Psoas muscle (tissue), 8 donors: ENCODE measurements at places on chromosomes 5 and 9. TPM values are rescaled to one million over a fixed set of nuclear protein-coding genes. Genes with fewer than 3 reads are reported as not detected.

DNA sequence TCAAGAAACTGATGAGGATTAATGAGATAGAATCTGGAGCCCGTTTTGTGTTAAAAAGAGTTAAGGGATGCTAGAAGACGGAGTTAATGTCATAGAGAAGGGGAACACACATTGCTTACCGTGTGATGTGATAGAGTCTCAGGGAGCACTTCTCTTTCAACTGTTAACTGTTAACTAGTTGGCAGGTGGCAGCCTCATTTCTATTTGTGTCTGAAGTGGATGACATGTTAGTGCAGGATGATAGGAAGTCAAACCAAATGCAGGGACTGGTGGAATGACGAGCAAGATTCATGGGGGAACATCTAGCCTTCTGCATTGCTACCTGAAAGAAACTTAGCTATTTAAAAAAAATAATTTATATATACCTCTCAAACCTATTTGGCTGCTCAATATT, 222.7 kb downstream of the MAST4 start:
- DNase-seq, result no peak

- no peak for DNase-seq
These were observed 409.4 kb upstream of the CTNND2 start for GRCh38 chr5:12313602-12314001.

DNA sequence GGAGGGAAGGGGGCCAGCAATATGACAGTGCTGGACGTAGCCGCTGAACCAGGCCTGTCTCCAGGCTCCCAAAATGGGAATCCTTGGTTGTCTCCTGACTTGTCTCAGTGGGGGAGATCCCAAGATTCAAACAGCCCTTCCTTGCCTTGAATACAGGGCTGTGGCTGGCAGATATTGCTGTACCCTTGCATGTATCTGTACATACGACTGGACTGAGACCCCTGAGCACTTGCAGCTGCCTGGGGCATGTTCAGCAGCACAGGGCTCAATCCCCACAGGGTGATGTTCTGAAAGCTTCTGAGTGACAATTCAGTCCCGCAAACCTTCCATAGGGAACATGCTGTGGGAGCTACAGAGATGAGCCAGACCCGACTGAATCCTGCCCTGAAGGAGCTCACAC, 13.3 kb downstream of the OR13J1 start:
- DNase-seq, result no peak

- no peak for DNase-seq
These were observed 194.9 kb downstream of the ATP10B start for GRCh38 chr5:160657068-160657507.

DNA sequence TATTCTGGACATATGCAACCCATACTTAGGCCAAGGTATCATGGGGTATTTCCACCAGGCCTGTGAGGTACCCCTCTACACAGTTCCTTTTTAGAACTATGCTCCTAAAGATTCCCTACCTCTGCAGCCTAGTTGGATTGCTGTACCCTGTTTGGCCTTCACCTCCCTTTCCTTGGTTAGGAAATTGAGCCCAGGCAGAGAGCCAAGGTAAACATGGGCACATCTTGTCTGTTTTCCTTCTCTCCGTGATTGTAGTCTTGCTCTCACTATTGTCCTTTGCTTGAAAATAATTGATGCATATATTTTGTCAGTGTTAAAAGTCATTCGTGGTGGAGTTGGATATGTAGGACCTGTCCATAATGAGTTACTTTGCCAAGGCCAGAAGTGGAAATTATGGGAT, 26.7 kb downstream of the BDP1 start:
- no peak for DNase-seq

DNA sequence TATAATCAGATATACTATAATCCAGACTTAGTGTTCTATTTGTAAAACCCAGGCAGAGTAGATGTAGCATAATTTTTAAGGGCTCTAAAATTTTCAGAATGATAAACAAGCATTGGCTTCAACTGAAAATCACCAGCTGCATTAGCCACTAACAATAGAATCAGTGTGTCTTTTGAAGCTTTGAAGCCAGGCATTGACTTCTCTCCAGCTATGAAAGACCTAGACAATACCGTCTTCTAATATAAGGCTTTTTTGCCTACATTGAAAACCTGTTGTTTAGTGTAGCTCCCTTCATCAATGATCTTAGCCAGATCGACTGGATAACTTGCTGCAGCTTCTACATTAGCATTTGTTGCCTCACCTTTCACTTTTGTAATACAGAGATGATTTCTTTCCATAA, 1877.3 kb upstream of the ACO1 start:
- DNase-seq, result no peak

- DNase-seq, result no peak
These were observed 9.5 kb upstream of the COMMD10 start for GRCh38 chr5:116075191-116075831.

P4HA2 gene
- total RNA-seq, result 12.5 TPM

GRCh38 chr9:117354244-117354847, 60.5 kb downstream of the ASTN2 start:
- no peak for DNase-seq

- DNase-seq, result no peak
These were observed 44.4 kb downstream of the FEM1C start for GRCh38 chr5:115500225-115500624.
